ENCODE measurements at places on chromosomes 2 and 18.

GRCh38 chr18:68456985-68457384 lies 257.9 kb downstream of the TMX3 start:
- DNase-seq: no peak

DNA sequence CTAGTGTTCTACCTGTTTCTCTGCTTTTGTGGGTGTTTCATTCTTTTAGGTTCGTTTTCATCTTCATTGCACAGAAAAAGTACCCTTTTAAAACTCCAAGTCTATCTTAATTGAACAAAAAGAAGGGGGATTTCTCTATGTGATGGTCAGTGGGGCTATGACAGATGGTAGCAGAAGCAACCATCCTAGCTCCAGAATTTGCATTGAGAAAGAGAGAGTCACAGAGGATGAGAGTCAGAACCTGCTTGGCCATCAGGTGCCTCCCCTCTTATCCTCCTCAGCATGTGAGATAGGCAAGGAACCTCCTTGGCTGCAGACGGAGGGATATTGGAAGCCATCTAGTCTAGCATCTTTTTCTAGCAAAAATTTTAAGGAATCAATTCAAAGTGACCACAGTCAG lies 398.0 kb upstream of the DCC start:
- no peak for DNase-seq

DNA sequence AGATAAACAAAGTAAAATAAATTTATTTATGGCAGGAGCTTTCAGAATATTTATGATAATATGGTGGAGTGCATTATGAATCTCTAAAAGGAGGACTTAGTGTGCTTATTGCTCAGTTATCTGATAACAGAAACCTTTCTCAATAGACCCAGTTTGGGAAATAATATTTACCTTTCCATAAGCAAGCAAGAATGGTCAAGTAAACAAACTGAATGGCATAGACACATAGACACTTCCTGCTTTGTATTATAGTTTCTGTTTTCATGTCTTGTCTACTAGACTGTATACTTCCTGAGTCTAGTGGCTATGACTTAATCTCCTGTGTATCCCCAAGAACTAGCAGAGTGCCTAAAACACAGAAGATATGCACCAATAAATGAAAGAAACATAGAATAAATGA lies 87.8 kb downstream of the UPP2 start:
- DNase-seq: no peak

DNA sequence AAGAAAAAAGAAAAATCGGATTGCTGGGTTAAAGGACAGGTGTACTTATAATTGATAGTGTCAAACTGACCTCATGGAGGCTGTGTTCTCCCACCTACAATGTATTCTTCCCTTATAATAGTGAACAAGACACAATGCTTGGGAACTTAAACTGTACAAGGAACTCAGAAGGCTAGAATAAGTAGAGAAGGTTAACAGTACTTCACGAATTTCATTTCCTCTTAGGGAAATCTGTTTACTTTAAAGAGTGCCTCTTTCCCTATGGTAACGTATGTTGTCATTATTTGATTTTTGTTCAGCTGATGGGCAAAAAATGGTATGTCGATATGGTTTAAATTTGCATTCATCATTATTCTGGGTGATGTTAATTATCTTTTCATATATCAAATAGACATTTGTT lies 9.2 kb upstream of the HK2 start:
- no peak for DNase-seq

GRCh38 chr2:75870133-75870532 lies 159.4 kb upstream of the GCFC2 start:
- DNase-seq: no peak

GRCh38 chr2:240443891-240444301 lies 8.4 kb downstream of the GPC1 start:
- no peak for DNase-seq

Data from fibroblast of gingiva (primary cell).